Activated naive CD8-positive, alpha-beta T cell treated with anti-CD3 and anti-CD28 coated beads, Interleukin-2, amount 50 U/mL, for 24 hours (primary cell): ENCODE measurements at places on chromosomes 6 and 20.

DNA sequence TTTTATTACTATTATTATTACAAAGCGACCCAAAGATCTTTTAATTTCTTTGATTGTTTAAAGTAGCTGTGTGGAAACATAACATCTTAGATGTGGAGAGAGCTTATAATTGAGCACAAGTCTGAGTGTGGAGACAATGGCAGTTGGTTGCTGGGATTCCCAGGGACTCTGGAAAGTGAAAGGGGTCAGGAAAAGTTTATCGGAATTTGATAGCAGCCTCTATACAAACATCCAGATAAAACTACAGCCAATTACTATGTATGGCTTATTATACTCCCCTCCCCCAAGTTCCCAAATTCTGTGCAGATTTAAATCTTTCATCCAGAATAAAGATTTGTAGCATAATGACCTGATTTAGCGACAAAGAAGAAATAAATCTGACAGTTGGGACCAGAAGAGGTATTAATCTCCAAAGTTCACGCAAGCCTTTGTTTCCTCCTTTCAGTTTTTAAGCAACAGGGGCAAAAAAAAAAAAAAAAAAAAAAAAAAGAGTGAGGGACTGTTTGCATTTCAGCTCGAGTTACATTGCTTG, 121.4 kb upstream of the MAP3K7 start:
- DNase-seq = no peak

DNA sequence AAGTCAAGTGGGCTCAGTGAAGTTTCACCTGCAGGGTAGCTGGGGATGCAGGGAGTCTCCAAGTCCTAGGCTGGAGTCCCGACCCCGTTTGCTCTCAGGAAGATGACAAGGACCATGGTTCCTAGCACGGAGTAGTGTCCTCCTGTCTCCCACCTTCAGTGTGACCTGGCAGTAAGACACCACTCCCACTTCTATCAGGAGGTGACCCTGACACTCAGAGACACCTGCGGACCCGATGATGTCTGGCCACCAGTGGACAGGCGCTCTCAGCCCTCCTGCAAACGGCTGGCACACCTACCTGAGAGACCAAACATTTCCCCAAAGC, 1.1 kb downstream of the SOD2 start:
- no peak for DNase-seq

DNA sequence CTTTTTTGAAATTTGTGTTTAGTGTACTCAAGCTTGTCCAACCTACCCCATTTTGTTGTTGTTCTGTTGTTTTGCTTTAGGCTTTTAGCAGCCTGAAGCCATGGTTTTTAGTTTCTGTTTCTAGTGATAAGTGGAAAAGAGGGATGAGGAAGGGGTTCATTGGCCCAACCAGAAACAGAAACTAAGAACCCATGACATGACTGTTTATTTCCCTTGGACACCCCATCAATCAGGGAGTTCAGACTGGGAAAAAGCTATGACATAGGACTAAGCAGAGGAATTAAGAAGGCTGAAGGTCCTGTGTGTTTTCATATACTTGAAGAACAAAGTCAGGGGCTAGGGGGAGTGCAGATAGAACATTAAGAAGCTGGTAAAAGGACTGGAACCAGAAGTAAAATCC, 194.5 kb upstream of the THEMIS start:
- no peak for DNase-seq

GRCh38 chr6:42269974-42270510, 52.4 kb upstream of the MRPS10 start:
- DNase-seq = no peak

DNA sequence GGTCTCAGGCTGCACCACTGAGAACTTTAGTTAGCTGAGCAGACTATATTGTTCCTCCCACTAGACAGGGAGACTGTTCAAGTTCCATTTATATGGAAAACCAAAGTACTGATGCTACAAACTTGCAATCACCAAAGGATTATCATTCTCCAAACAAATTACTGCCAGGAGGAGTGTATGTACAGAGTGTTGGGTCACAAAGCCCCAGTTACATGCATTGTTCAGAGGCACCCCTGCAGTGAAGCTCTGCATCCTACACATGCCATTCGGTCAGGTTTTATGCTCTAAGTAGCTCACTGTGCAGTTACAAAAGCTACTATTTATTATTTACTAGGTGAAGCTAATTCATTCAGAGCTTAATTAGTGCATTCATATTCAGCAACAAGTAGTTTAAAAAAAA, 75.8 kb downstream of the SMLR1 start:
- no peak for DNase-seq

GRCh38 chr6:126812651-126813050, 305.8 kb upstream of the RSPO3 start:
- DNase-seq = no peak

DNA sequence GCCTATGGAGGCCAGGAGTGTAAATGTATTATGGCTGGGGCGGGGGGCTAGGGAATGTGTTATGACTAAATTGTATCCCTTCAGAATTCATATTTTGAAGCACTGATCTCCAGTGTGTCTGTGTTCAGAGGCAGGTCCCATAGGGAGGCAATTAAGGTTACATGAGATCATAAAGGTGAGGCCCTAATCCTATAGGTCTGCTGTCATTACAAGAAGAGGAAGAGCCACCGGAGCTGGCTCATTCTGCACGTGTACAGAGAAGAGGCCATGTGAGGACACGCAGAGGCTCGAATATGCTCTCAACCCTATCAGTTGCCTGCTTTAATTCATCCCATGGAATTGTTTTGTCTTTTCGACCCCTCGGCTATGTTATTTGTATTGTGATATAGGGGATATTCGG, 76.9 kb downstream of the VTA1 start:
- DNase-seq = no peak
